IPS-NIHi11 (cell line): ENCODE measurements at places on chromosomes 2 and 18.
A peak's percentile ranks its signal among the peaks of the same experiment; 100 is the strongest.

- no peak for DNase-seq
Observed at GRCh38 chr18:25976554-25976953, 113.9 kb downstream of the SS18 start.

DNA sequence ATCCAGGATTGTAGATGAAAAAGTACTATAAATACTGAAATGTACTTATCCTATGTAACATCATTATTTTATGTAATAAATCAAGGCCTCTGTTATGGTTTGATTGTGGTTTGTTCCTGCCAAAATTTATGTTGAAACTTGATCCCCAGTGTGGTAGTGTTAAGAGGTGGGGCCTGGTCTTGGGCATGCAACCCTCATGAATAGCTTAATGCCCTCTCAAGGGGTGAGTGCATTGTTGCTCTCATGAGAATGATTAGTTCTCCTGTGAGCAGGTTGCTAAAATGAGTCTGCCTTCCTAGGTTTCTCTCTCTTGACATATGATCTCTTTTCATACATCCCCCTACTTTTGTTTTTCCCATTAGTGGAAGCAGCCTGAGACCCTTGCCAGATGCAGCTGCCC is 915.4 kb downstream of the TSN start:
- DNase-seq = peak; percentile 16

- no peak for DNase-seq
Observed at GRCh38 chr2:198129609-198130008, 325.2 kb downstream of the PLCL1 start.

GRCh38 chr2:190202604-190203003 is 117.0 kb downstream of the HIBCH start:
- no peak for DNase-seq

DNA sequence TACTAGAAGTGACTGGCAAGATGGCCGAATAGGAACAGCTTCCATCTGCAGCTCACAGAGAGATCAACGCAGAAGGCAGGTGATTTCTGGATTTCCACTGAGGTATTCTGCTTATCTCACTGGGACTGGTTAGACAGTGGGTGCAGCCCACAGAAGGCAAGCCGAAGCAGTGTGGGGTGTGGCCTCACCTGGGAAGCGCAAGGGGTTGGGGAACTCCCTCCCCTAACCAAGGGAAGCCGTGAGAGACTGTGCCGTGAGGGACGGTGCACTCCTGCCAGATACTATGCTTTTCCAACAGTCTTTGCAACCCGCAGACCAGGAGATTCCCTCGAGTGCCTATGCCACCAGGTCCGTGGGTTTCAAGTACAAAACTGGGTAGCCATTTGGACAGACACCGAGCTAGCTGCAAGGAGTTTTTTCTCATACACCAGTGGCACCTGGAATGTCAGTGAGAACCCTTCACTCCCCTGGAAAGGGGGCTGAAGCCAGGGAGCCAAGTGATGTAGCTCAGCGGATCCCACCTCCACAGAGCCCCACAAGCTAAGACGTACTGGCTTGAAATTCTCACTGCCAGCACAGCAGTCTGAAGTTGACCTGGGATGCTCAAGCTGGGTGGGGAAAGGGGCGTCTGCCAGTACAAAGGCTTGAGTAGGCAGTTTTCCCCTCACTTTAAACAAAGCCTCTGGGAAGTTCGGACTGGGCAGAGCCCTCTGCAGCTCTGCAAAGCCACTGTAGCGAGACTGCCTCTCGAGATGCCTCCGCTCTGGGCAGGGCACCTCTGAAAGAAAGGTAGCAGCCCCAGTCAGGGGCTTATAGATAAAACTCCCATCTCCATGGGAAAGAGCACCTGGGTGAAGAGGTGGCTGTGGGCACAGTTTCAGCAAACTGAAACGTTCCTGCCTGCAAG is 40.1 kb downstream of the PLEK start:
- DNase-seq = no peak

DNA sequence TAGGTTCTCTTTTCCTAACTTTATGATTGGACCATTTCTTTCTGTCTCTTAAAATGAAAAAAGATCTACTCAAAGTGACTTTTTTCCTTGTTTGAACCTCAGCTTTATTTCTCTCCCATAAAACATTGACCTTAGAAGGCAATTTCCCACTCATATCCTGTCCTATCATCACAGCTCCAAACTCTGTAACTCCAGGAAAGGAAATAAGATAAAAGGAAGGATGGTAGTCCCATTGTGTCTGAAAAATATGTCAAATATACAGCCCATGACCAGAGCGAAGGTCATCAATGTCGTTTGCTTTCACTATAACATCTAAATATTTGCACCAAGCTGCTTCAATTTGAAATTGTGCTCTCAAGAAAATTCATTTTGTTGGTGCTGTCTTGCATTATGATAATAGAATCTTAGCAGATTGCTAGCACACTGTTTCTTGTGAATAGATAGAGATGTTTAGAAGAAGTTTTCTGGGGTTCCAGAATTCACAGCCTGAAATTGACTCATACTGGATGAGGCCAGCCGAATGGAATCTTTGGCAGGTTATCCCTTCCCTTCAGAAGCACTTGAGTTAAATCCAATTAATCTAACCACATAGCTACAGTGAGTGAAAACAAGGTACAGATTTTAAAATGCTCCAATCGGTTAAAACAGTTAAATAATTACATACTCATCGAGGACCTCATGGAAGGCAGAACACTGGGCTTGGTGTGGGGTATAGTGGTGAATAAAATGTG is 95.1 kb downstream of the CRIM1 start:
- DNase-seq = no peak

DNA sequence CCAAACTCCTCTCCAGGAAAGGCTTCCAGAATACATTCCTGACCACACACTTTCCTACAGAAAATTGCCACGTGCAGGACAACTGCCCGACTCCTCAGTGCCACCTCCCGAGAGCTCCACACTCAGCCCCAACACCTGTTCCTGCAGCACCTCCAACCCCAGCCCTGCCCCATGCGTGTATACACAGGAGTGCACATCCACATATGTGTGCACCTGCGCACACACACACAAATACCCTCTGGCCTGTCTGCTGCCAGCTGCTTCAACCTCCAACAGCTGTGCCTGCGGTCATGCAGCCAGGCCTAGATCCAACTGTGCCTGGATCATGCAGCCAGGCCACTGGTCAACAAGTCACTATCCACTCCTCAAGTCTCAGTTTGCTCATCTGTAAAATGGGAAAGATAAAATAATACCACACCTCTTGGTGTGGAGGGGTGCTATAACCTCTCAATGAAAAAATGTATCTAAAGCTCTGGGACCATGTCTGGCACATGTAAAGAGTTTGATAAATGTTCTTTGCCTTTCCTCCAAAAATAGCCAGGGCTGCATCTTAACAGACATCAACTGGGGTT is 152.1 kb upstream of the ID2 start:
- DNase-seq = no peak

DNA sequence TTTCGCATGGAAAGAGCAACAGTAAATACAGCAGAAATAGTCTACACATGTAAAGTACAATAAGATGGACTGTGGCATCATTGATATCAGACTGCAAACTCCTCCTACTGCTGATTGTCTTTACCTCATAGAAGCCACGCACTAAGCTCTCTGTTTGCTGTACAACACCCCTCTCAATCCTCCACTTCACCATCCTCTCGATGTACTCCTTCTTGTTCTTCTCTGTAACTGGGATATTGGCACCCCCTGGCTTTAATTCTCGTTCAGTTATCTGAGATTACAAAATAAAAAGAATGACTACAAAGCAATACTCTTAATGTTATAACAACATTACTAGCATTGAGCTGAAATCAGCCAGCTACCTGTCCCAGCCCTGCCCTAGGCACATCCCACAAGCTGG is 49.3 kb upstream of the STK17B start:
- no peak for DNase-seq

- DNase-seq = no peak
Observed at GRCh38 chr2:232073699-232074098, 112.2 kb downstream of the DIS3L2 start.

DNA sequence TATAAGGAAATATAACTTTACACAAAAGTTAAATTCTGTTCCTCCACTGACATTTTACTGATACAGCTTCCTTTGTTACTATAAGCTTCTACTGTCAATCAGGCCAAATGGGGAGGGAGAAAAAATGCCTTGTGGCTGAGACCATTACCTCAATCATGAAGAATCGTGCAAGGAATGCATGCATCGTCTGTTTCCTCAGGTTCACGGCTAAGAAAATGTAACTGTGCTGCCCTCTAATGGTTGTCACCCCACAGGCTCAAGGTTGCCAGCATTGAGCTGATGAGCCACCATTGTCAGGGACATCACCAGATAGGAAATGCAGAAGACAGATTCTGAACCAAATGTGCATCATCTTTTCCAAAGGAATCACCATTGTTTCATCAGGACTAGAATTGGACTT is 426.9 kb downstream of the CDH2 start:
- peak; percentile 64 for DNase-seq

GRCh38 chr2:5937851-5938565 is 245.8 kb downstream of the SOX11 start:
- DNase-seq = no peak

GRCh38 chr18:79933765-79934164 is 17.7 kb downstream of the SLC66A2 start:
- peak; percentile 3 for DNase-seq

DNA sequence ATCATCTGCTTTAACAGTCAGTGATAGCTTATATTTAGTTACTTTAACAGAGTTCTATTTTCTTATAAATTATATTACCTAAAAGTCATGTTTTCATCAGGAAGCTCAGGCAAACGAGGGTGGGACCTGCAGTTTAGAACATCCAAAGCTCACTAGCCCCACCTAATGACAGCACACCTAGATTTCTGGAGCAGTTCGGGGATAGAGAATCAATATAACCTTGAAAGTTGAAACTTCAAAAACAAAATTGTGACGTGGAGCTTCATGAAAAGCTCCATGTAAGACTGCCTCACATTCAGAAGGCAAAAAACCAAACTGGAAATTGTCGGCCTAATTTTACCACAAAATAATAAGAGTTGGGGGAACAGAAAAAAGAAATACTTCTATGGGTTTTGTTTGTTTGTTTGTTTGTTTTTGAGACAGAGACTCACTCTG is 185.9 kb upstream of the CCDC150 start:
- DNase-seq = peak; percentile 49

DNA sequence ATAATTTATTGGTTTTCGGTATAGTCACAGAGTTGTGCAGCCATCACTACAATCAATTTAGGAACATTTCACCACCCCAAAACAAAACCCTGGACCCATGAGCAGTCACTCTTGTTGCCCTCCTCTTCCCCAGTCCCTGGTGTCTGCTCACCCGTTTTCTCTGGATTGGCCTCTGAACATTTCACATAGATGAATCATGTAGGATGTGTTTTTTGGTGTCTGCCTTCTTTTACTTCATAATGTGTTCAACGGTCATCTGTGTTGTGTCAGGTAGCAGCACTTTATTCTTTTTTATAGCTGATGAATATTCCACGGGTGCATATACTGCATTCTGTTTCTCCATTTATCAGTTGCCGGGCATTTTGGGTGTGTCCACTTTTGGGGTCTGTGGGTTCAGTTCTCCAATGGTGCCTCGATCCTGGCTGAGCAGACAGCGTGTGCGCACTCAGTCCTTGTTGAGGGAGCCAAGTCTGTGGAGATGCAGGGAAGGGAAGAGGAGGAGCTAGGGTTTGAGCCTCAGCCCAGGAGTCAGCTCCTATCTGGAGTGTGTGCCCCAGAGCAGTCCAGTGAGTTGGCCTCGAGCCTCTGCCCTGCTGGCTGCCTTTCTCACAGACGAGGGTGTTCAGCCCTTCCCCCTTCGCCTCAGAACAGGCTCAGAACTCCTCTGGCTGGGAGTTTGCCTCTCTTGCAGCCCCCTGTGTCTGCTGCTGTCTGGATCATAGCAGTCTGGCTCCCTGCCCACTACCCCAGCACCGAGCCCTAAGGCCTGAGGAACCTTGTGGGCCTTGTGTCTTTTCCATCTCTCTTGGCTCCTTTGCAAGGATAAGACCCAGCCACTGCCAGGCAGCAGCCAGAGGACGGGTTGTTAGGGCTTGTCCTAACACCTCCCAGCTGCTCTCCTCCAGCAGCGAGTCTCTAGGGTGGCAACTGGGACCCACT is 18.0 kb downstream of the C2orf74 start:
- no peak for DNase-seq

DNA sequence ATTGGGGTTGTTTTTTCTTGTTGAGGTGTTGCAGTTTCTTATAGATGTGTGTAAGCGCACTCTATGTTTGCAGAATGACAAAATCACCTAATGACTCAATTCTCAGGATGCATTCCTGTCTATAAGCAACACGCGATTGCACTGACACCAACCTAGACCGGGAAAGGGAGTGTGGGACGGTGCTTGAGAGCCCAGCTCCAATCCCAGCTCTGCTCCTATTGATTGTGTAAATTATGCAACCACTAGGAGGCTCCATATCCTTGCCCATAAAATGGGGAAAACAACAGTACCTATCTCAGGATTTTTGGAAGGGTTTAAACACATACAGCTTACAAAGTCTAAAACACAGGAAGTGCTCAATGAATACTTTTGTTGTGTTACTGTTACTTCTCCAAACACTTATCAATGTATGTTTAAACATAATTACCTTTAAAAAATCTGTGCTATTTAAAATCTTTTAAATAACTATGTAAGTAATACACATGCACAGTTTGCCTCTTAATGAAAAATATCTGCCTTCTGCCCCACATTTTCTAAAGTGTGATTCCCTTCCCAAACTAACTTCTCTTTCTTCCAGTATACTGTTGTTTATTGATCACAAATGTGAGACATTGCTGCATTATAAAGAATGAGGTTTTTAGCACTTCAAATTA is 132.5 kb downstream of the SPHKAP start:
- peak; percentile 64 for DNase-seq

- no peak for DNase-seq
Observed at GRCh38 chr2:241563571-241563980, 5.0 kb downstream of the BOK start.

GRCh38 chr2:216557413-216557812 is 58.8 kb downstream of the RPL37A start:
- DNase-seq = no peak

- no peak for DNase-seq
Observed at GRCh38 chr2:161676902-161677496, 52.8 kb downstream of the SLC4A10 start.

- no peak for DNase-seq
Observed at GRCh38 chr2:11208083-11208482, 52.8 kb downstream of the SLC66A3 start.

DNA sequence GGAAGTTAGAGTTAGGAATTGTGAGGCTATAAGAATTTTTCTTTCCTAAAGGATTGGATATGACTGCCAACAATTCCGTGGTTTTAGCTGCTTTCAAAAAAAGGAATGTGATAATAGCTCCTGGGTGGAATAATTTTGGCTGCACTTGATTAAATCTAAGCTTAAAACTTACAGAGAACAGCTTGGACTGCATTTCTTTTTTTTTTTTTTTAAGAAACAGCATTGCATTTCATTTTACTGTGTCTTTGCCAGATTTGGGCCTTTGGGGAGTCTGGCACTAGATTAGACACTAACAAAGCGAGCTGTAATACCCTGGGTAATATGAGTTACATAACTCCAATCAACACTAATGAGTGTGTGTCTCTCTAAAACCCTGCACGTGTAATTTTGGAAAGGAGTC is 37.8 kb upstream of the ZNF397 start:
- DNase-seq = no peak
